ENCODE measurements at places on chromosomes 3 and 15.

DNA sequence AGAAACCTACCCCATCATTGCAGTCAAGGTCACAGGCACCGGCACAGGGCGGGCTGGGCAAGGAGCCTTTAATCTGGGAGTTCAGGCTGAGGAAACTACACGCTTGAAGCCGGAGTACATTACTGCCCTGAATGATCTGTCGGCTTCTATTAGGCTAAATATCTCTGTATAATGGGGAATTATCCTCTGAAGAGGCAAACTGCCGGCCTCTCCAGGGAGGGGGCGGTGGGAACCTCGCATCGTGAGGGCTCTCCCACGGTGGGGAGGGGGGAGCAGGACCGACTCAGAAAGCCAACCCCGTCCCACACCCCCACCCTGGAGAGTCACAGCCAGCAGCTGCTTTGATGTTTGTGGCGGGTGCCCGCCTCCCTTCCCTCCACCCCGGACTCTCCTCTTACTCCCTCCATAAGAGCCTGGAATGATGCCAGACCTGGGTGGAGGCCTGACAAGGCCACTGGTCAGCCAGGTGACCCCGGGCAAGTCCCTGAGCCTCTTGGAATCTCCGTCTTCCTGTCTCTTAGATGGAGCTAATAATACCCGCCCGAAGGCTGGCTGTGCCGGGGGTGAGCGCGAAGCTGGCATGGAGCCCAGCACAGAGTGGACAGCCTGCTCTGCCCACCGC, 63.4 kb upstream of the LINGO1 start:
- DNase-seq: no peak

DNA sequence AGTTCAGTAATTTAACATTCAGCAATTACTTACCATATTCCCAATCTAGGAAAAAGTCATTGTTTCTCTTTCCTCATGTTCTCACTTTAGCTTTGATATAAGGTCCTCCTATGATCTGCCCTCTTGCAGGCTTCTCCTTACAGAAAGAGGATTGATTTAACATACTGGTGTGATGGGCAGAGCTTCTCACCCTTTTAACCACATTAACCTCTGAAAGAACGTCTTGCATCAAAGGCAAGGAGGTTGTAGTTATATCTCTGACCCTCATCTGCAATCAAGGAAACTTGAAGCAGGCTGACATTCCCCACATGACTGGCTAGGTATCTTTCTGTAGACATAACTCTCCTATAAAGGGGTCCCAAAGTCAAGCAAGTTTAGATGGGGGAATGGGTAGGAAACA, 39.5 kb downstream of the BTLA start:
- no peak for DNase-seq

DNA sequence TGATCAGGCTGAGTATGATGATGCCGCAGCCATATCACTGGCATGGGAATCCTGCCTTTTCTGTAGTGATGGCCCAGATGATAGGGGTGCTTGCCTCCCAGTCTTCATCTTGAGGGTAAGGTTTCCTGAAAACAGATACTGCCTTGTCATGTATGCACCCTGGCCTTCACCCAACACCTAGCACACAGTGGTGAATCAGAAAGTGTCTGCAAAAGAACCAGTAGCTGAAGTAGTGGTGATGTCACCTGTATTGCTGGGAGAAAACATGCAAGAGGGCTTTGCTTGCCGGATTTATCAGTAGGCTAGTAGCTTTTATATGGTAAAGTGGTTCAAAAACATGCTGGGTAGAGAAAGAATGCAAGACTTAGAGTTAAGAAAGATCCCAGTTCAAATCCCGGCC, 419.8 kb upstream of the WNT5A start:
- no peak for DNase-seq

DNA sequence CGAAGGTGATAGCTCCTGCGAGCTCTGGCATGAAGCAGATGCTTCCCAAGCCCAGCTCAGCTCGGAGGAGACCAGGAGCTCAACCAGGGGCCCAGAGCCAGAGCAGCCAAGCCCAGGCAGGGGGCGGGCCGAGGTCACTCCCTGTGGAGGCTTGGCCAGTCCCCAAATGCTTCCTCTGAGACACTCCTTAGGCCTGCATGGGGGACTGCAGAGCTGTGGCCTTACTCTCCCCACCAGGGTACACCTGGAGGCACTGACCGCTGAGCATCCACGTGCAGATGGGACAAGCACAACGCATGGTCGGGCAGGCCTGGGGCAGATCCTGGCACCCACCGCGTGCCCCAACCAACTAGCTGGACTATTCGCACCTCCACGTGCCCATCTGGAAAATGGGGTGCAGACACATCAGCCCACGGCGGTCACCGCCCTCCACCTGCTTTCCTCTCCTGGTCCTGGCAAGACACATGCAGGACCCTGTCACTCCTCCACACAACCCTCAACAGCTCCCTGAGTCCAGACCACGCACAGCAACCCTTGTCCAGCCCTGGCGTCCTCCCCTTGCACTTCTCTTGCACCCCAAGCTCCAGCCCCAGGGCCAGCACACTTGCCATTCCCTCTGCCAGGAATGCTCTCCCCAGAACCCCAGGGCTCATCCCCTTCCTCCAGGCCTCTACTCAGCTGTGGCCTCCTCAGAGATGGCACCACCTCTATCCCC, 164.7 kb upstream of the IQSEC1 start:
- DNase-seq: no peak

- DNase-seq: no peak
Observed at GRCh38 chr3:128914966-128915645, 35.7 kb downstream of the ACAD9 start.

- DNase-seq: no peak
Observed at GRCh38 chr3:10189557-10190354, 25.0 kb downstream of the IRAK2 start.

- DNase-seq: peak; percentile 25
Observed at GRCh38 chr3:108153451-108153981, 62.7 kb upstream of the CD47 start.

GRCh38 chr3:155158346-155159037, 78.4 kb downstream of the MME start:
- DNase-seq: no peak

DNA sequence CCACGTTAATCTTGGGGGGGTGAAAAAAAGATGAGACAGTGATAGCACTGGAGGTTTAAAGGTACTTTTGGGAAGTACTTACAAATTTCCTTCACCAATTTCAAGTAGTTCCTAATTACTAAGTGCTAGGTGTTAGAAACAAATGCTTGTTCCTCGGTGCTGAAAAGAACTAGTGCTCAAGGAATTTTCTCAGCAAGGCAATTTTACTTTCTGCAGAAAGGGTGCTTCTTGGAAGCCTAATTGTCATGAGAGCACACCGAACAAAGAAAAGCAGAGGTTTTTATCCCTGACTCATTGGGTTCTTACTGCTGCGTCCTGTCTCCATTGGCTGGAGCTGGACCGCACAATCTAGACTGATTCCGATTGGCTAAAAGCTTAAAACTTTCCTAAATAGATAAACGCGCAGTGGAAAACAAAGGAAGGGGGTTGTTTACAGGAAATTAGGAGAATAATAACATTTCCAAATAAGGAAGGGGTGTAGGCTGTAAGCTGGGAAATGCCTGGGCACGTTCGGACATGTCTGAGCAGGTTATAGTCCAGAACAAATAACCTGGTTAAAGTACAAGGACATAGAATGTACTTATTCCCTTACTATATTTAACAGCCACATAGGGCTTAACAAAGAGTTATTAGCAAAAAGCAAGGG, 49.6 kb downstream of the CHD2 start:
- DNase-seq: no peak

GRCh38 chr3:117059067-117059955, 349.7 kb downstream of the TUSC7 start:
- no peak for DNase-seq

DNA sequence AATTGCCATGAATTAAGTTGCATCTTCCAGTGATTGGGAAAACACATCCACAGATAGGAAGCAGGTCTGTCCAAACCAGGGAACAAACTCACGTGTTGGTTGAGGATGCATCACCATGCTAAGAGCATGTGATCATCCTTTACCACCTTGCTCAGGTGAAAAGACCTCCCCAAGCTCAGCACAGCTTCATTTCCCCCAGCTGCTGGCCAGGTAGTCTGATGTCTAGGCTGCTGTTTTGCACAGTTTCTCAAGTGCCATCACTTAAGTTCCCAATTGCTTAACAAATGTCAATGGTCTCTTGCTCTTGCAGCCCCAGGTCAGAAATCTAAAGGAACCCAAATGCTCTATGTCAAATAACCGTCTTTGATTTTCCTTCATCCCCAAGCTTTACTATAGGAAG, 34.2 kb downstream of the WNT5A start:
- no peak for DNase-seq

DNA sequence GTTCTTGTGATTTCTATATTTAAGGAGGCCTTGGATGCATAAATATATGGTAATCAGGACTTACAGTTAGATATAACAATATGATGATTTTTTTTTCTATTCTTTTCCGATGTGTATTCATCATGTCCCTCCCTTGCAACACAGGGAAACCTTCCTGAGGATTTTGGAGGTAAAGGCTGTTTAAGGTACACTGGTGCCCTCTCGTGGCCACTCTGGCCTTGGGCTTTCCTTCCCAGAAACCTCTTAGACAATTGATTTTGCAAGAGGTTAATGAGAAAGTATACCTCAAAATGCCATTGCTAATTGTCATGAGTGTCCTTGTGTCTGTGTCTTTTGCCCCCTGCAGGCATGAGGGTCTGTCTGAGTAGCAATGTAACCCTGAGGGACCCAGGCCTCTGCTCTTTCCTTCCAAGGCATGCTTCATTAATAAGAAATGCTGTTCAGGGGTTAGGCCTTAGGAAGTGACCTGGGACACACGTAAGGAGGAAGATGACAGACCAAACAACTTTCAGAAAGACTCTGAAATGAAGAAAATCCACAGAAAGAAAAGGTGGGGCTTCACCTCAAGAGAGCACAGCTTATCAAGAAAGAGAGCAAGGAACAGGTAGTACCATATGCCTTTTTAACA, 70.3 kb upstream of the PPP2R3A start:
- DNase-seq: peak; percentile 39

DNA sequence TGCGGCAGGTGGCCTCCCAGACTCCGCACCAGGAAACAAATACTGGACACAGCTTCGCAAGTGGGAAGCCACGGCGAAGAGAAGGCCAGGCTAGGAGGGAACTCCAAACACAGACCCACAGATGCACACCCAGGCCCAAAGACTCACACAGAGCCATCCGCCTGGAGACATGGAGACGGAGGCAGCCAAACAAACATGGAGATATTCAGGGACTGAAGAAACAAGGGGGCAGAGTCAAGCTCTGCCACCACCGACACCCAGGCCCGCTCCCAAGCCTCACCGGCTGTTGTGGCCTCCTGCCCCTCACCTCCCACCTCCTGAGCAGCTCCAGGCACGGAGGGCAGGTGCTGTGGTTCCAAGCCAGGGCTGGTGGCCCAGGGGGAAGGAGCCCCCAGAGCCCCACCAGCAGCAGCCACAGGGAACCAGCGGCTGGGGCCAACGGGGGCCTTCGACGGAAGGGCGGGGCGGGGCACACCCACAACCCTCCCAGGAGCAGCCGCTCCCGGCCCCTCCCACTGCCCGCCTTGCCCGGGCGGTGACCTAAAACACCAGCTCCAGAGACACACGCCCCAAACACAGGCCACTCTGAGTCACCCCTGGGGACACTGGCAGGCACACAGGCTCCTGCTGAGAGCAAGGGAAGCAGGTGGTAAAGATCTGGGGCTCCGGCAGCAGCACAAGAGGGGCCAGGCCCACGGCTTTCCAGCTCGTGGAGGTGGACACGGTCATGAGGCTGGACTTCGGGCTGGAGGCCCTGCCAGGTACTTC, 31.9 kb downstream of the TNK2 start:
- DNase-seq: no peak

- peak; percentile 99 for DNase-seq
Observed at GRCh38 chr15:74873036-74873755, at the start of gene SCAMP2. Gene SCAMP2 (minus strand): TSS chr15:74873365. CDS start chr15:74873255, 110 bp downstream.

GRCh38 chr3:81544385-81544784, 217.1 kb downstream of the GBE1 start:
- no peak for DNase-seq

GRCh38 chr3:126326629-126327028, 30.6 kb downstream of the KLF15 start:
- no peak for DNase-seq
